ENCODE measurements at places on chromosomes 7 and 10. TPM values are rescaled to one million over a fixed set of nuclear protein-coding genes. Genes with fewer than 3 reads are reported as not detected.

- DNase-seq = no peak
These were observed 43.3 kb upstream of the BTRC start for GRCh38 chr10:101310529-101311184.

- no peak for DNase-seq
These were observed 72.0 kb downstream of the KCNMA1 start for GRCh38 chr10:77565590-77566023.

DNA sequence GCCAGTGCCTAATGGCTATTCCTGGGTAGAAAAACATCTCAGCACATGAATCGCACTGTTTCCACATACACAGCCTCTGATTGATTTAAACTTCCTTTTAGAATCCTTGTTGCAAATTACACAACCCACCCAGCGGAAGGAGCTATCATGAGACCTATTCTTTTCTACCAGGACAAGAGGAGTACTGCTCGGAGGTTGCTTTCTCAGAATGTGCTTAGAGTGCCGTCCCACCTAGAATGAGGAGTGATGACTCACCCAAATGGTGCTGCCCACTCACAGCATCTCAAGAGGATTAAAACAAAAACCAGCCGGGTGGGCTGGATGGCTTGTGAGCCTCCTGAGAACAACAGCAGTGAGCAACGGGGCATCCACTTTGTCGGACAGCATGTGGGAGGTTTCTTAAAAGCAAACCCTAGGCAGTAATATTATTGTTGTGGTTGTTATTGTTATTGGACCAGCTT lies 128.9 kb downstream of the DGKI start:
- no peak for DNase-seq

DNA sequence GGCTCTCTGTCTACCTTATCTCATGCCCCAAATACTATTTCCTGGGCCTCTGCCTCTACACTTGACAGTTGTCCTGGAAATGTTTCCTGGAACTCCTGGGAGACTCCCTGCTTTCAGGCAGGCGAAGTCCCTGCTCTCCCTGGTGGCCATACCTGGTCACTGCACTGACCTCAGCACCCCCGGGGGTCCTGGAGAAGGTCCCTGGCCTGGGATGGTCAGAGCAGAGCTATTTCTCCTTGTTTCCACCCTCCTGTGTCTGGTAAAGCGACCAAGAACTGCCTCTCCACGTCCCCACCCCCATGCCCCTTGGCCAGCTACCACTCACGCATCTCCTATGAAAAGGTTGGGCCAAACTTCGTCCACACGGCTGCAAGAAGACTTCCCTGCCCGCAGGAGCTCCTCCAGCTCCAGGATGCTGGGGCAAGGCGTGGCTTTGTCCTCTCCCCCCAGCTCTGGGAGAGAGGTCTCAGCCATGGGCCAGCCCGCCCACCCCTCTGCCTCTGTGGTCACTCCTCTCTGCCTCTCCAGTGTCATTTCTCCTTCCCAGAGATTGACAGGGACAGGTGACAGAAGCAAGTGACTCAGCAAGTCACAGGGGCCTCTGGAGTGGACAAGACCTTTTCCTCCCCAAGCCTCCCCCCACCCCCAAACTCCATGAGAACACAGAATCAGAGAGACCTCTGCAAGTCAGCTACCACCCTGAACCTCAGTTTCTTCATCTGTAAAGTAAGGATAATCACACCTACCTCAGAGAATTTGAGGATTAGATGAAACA lies 2.6 kb upstream of the SAMD8 start:
- DNase-seq = no peak

GRCh38 chr10:102065561-102066398 lies 631 bp downstream of the HPS6 start:
- DNase-seq = peak; percentile 19

GRCh38 chr10:78229489-78229888 lies 195.8 kb downstream of the RPS24 start:
- no peak for DNase-seq

DNA sequence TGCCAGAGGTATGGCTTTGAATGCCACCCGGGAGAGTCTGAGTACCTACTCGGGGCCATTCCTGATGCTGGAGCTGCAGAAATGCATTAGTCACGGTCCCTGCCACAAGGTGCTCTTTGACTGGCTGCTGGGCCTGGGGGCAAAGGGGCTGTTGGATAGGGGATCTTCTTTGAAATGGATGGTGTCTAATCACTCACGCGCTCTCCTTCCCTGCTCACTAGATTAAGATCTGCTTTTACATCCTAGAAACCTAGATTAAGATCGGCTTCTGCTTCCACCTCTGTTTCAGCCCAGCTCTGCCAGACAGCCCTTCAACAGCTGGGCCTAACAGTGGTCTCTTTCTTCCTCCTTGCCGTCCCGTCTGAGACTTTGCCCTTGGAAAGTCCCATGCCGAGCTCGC lies 57.2 kb downstream of the PAX2 start:
- DNase-seq = no peak

GRCh38 chr7:156543699-156544598 lies 96.6 kb upstream of the RNF32 start:
- DNase-seq = no peak

GRCh38 chr7:77409739-77410547 lies 6.2 kb downstream of the GSAP start:
- DNase-seq = no peak

- peak; percentile 88 for DNase-seq
These were observed 96.6 kb downstream of the FAM53B start for GRCh38 chr10:124647421-124648130.

GRCh38 chr10:133161486-133162109 lies 1.6 kb downstream of the KNDC1 start:
- no peak for DNase-seq

DNA sequence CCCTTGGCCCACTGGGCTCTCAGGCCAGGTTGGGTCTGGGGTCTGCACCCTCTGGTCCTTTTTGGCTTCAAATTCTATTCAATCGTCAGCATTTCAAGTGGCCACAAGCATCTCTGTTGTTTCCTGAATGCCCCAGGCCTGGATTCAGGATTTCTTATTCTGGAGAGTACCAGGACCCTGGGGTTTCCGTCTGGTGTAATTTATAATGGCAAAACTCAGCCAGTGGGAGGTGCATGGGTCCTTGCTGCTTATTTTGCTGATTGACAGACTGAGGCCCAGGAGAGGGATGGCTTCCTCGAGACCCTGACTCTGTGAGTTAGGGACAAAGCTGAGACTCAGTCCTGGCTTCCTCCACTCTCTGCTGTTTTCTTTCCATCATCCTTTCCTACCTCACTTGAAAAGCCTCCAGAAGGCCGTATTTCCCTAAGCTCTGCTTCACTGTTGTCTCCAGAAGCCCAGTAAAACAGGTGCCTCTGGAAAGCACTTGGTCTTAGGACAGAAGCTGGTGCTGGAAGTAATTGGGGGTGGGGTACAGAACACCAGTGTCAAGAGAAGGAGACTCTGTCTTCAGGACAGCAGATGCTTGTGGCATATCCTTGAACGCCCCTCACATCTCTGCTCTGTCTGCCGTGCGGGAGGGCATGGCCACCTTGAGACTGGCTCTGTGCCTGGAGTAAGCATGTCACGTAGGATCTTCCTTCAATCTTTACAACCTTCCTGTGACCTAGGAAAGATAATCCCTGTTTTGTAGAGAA lies 39.4 kb upstream of the SH2D4B start:
- DNase-seq = no peak

DNA sequence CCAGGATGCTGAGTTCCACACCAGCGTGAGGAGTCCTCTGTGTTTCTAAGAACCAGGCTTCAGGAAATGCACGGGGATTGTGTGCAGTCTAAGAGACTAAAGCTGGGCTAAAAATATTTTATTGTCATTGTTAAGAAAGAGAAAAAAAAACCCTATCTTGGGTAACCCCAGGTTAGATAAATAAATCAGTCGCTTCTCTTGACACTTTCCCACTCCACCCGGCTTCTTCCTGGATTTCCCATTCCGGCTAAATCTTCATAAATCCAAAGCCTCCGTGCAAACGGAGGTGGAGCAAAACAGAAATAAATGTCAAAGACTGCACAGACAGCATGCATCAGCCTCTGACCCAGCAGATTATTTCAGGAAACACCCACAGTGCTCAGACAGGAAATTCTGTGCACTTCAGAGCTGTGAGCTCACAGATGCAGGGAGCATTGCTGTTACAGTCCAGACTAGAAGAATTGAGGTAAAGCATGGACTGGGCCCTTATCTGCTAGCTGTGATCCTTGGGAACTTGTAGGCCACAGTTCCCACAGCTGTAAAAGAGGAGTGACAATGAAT lies 44.8 kb upstream of the GRID1 start:
- peak; percentile 68 for DNase-seq

DNA sequence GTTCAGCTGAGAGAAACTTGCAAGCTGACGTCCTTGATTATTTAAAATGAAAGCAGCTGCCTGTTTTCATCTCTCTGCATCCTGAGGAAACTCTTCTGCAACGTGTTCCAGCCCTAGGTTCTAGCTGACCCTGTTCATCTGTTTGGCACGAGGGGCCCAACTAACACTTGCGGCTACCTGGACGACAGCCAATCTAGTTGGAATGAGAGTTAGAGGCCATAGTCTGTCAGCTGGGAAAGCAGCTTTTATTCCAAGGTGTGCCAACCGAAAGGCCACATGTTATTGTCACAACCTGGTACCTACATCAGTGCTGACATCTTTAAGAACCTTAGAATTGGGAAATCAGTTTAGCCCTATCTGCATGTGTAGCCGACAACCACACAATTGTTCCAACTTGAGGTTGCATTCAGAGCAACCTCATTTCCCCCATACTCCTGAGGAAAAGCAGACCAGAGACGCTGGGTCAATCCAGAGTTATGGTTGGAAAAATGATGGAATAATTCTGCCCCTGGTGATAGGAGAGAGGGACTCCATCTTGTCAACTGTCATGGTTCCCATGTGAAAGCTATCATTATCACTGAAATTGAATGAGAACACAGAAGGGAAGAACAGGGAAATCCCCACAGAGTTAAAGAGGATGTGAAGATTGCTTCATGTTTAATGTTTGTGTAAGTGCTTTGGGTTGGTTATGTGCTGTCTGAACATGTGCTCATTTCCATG lies 121.6 kb downstream of the EGFR start:
- no peak for DNase-seq

DNA sequence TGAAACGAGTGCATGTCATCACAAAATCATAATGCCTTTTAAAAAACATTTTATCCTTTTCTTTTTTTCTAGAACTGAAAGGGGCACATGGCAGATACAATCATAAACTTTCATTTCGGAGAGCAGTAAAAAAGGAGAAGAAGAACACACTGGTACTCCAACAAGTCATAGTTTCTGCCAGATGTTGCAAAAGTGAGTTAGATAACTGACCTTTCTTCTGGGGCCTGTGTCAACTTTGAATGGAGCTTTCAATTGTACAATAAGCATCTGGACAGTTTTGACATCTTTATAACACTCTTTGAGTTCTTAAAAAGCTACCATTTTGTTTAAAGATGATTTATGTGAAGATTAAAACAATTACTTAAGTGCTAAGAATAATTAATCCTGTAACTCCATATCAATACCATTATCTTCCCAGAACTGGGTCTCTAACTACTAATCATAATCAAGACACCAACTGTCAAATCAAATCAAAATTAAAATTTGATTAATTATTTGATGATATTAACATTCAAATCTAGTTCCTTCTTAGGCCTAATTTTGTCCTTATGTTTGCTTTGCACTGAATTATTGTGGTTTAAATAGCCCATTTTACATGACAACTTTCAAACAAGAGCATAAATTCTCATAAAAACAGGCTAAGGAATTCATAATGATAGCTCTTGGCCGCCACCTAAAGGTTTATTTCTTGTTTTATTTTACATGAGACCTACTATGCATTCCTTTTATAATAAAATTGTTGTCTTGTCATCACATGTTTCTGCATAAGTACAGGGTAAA lies 19.5 kb upstream of the ITGB8 start:
- no peak for DNase-seq

- no peak for DNase-seq
These were observed 133.2 kb upstream of the PRR15 start for GRCh38 chr7:29430279-29430949.

- peak; percentile 24 for DNase-seq
These were observed 690.4 kb upstream of the NRP1 start for GRCh38 chr10:34024693-34025425.

- no peak for DNase-seq
These were observed 832 bp upstream of the TIAL1 start for GRCh38 chr10:119597405-119598186.

- no peak for DNase-seq
These were observed 61.5 kb downstream of the CPVL start for GRCh38 chr7:29084832-29085231.

DNA sequence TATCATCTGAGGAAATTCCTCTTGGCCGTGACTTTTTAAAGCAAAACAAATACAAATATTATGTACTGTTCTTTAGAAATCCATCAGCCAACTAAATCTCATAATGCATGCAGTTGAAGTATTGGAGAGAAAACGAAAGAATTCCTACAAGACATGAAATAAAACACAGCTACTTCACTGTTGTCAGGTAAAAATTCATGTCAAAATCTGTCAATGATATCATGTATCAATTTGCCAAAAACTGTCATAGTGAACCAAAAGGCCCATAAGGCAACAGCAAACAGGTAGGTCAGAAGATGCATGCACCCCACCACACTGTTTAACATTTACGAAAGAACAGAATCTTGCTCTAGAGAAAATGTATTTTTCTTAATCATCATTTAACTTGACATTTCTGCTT lies 2.3 kb downstream of the GPR22 start:
- DNase-seq = no peak

GRCh38 chr7:47303695-47304453 lies 278.0 kb downstream of the TNS3 start:
- DNase-seq = no peak

DNA sequence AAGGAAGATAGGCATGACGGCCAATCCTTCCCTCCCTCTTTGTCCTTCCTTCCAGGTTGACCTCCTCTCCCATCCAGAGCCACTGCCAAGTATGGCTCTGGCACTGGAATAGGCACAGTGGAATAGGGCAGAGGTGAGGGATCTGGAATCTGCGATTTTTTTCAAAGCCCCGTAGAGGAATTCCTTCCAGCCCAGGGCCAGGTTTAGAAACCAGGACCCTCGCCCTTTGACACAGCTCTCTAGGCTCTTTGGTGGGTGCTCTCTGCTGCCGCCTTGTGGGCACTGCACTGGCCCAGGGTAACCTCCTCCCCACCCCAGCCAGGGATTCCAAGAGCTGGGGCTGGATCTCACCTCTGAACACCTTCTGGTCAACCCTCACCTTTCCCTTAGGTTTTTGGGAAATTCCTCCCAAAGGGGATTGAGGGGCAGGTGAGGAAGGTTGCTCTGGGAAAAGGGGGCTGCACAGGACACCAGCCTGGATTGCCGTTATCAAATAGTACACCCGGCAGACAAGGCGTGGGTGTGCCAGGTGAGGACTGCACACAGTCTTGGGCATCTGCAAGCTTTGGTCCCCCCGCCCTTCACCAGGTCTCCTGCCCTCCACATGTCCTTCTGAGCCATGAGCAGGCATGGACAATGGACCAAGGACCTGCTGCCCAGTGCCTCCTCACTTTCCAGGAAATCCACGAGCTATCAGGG lies 22.8 kb downstream of the C10orf105 start:
- DNase-seq = peak; percentile 76

GRCh38 chr7:38909870-38910269 lies 879 bp upstream of the VPS41 start:
- no peak for DNase-seq

The MKI67 gene
- 266 TPM for total RNA-seq

The TMEM184A gene
- total RNA-seq = 0.36 TPM

The ZNF467 gene
- total RNA-seq = 0.93 TPM

The ASZ1 gene
- total RNA-seq = not detected

The IFT22 gene
- total RNA-seq = 6.8 TPM

The LYZL1 gene
- not detected for total RNA-seq

The STRIP2 gene
- total RNA-seq = 71.4 TPM

The RARRES2 gene
- not detected for total RNA-seq

The HOGA1 gene
- total RNA-seq = not detected

Measured in activated naive CD4-positive, alpha-beta T cell treated with anti-CD3 and anti-CD28 coated beads for 36 hours (primary cell).